GF-D8 (cell line): ENCODE measurements at places on chromosomes 7 and 10.

DNA sequence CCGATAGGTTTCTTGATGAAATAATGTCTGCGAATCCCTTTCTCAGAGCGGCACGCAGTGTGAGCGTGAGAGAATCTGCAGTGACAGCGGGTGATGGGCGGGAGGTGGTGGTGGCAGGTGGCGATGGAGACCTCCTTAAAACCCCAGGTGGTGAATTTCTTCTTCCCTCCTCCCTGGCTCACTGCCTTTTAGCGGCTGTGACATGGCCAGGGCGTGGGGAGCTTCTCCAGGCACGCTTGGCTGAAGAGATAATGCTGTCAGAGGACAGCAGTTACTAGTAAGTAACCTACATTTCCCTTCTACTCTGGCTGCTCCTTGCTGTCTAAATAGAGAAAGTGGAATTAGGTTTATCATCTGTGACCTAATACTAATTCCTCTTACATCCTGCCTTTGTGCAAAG, 141.4 kb upstream of the INSYN2A start:
- no peak for DNase-seq

GRCh38 chr10:133275684-133276092, 980 bp downstream of the ADAM8 start:
- peak; percentile 21 for DNase-seq

GRCh38 chr10:88478256-88478655, 104.9 kb downstream of the RNLS start:
- DNase-seq = no peak

- DNase-seq = no peak
These were observed 262.8 kb upstream of the KLF14 start for GRCh38 chr7:130996833-130997231.

- DNase-seq = no peak
These were observed 46.7 kb downstream of the PARD3 start for GRCh38 chr10:34768261-34768971.

- no peak for DNase-seq
These were observed 303.7 kb downstream of the EXOC4 start for GRCh38 chr7:133556553-133556952.

GRCh38 chr7:30226614-30227268, 57.7 kb upstream of the ZNRF2 start:
- DNase-seq = no peak

DNA sequence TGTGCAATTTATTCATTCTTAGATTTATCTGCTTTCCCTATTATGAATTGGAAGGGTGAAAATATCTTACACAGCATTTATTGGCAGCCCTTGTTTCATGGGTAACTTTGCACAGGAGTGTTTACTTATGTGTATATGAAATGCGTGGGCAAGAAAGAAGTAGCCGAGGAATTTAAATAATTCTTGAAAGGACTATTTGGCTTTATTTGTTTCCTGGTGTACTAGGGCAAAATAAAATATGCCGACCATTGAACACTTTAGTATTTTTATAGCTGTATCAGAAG, 93.7 kb downstream of the ARID5B start:
- DNase-seq = no peak

DNA sequence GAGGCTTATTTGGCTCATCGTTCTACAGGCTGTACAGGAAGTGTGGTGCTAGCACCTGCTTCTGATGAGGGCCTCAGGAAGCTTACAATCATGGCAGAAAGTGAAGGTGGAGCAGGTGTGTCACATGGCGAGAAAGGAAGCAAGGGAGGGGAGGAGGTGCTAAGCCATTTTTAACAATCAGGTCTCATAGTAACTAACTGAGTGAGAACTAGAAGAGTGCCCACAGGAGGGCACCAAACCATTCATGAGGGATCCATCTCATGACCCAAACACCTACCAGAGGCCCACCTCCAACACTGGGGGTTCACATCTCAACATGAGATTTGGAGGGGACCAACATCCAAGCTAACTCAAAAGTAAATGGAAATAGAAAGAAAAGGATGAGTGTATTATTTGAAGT, 78.1 kb downstream of the CXCL12 start:
- no peak for DNase-seq

DNA sequence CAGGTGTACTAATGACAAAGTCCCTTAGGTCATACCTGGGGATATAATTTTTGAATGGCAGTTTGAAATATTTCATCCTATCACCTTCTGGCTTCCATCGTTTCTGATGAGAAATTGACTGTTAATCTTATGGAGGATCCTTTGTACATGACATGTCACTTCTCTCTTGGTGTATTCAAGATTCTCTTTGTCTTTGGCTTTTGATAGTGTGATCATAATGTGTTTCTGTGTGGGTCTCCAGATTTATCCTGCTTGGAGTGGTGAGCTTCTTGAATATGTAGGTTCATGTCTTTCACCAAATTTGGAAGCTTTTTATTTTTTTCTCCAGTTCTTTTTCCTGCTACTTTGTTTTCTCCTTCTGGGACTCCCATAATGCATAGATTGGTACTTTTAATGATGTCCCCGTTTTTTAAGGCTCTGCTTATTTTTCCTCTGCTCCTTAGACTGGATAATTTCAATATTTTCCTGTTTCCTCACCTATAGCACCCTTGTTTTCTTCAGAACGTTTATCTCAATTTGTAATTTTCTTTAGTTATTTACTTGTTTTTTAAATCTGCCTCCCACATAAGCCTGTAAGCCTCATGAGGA, 4.4 kb downstream of the RBM33 start:
- DNase-seq = no peak

GRCh38 chr7:109694149-109695071, 1124.7 kb downstream of the DNAJB9 start:
- no peak for DNase-seq

DNA sequence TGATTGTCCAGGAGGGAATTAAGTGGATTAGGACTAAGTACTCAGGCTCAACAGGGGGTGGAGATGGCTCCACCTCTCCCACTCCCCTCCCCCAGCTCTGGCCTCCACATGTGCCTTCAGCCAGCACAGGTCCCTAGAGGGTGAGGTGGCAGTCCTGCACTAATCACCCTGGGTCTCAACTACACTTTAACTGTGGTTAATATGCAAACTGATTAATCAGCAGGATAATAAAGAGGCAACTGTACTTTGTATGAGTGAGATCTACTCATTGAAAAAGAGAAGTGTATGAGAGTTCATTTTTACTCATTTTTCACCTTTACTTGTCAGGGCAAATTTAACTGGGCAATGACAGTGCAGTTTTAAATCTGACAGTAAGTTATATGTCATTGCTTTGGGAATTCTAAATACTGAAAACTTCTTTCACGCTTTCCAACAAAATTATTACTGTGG, 223.8 kb upstream of the CCDC6 start:
- no peak for DNase-seq

GRCh38 chr10:82914655-82915136, 1039.7 kb downstream of the NRG3 start:
- DNase-seq = no peak

DNA sequence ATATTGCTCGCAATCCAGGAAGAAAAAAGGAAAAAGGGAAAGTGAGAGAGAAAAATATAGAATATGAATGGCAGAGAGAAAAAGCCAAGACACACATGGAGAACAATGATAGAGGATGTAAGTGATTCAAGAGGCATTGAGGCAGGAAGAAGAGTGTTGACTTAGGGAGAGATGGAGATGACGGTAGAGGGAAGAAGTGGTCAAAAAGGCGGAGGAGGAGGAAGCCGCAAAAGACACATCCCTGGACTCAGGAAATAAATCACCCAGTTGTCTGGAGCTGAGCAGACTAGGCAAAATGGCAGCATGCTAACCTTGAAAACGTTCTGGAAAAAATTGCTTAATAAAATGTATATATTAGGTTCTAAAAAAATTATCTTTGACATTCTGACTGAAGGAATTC, 17.7 kb upstream of the GPR37 start:
- no peak for DNase-seq

GRCh38 chr10:34607894-34608293, 207.2 kb downstream of the PARD3 start:
- DNase-seq = no peak

DNA sequence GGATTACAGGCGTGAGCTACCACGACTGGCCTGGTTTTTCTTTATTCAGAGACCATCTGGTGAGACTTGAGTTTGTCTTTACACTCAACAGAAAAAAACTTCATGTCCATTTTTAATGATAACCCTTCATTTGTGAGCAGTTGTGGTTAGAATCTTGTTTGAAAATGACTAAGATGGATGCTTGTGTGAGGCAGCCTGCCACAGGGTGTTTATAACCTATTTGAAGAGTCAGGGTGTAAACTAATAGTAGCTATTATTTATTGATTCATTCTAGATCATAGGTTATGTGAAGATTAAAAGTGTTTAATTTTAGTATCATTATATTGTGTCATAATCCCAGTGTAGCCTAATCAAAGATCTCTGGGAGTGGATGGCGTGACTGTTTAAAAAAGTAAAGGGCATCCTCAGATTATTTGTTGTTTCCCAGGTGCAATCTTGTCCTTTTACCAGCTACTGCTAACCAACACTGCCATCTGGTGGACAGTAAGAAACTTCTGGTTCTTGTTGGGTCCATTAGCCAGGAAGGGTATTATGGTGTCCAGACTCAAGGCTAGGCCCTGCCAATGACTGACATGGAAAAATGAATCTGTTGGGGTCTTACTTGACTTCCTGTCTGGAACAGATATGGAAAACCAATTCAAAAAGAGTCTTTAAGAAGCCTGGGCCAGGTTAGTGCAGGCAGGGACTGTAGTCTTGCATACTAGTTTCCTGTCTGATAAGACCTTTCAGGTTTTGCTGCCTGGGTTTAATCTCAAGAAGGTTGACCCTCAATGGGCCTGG, 24.9 kb downstream of the NRBF2 start:
- peak; percentile 64 for DNase-seq

DNA sequence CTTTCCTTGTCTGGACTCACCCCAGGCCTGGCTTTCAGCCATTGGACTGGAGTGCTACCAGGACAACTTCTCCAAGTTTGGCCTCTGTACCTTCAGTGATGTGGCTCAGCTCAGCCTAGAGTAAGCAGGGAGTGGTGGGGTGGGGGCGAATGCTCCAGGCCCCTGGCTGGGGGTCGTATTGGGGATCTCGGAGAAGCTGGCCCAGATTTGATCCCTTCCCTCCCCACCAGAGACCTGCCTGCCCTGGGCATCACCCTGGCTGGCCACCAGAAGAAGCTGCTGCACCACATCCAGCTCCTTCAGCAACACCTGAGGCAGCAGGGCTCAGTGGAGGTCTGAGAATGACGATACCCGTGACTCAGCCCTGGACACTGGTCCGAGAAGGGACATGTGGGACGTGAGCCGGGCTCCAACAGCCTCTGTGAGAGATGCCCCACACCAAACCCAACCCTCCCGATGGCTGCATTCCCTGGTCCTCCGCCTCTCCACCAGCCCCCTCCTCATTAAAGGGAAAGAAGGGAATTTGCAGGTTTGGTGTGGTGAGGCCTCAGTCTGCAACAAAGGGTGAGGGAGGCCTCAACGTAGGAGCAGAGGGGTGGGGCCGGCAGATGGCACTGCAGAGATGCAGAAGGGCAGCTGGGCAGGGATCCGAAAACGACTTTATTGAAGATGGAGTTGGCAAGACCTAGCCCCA, 14.8 kb downstream of the TRPV6 start:
- no peak for DNase-seq

GRCh38 chr10:92239151-92239599, 51.7 kb downstream of the CPEB3 start:
- no peak for DNase-seq
